Activated gamma-delta T cell treated with Interleukin-2 at 50 U/mL for 16 hours (primary cell): ENCODE measurements at places on chromosomes 5 and 9.

DNA sequence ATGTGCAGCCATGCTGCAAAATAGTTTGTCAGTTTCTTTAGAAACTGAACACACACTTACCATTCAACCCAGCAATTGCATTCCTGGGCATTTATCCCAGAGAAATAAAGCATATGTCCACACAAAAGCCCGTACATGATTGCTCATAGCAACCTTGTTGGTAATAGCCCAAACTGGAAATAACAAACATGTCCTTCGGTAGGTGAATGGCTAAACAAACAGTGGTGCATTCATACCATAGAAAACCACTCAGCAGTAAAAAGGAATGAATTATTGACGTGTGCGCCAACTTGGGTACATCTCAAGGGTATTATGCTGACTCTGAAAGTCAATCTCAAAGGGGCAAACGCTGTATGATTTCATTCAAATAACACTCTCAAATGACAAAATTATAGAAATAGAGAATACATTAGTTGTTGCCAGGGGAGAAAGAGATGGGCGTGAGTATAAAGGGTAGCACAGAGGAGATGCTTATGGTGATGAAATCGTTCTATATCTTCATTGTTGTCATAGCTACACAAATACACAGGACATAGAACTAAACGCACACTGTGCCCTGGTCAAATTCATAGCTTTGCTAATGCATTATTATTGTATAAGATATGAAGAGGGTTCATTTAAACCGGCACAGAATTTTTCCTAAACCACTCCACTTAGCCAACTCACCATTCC, 58.2 kb downstream of the DRD1 start:
- DNase-seq: no peak

DNA sequence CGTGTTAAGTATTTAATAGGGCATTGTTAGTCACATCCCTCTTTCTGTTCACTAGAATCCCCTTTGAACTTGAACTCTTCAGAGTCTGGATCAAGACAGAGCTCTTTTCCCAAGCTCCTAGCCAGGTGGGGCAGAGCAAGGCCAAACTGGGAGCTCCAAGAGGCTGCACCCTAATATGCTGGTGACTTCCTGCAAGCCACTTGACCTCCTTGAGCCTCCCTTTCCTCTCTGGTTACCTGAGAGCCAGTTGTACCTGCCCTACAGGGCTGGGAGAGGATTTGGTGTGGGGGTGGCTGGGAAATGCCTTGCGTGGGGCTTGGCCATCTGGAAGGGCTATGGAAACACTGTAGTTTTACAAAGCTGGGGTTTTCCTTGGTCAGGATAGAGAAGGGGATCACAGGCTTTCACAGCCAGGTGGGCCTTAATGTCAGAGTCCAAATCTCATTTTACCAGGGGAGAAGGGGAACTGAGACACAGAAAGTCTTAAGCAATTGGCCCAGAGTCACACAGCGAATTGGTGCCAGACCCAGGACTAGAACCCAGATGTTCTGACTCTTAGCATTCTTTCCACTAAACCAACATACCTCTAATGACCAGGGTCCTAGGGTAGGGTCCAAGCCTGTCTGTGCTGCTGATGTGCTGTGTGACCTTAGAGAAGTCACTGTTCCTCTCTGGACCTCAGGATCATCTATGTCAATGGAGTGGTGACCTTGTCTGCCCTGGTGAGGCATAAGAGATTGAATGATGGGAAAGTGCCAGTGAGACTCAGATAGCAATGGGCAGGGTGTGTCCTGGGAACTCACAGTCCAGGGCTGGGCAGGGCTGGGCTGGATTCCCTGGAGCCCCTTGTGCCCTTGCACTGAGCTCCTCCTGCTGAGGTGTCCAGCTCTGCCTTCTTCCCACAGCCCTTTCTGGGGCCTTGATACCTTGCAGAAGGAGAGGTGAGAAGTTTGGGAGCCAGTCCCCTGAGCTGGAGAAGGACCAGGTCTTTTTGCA, 35.8 kb downstream of the GSN start:
- no peak for DNase-seq

GRCh38 chr5:102583276-102584124, 84.7 kb upstream of the SLCO6A1 start:
- no peak for DNase-seq

GRCh38 chr5:158809936-158810335, 289.8 kb downstream of the EBF1 start:
- no peak for DNase-seq

- no peak for DNase-seq
These were observed 1068.3 kb upstream of the EDIL3 start for GRCh38 chr5:85453026-85453349.

DNA sequence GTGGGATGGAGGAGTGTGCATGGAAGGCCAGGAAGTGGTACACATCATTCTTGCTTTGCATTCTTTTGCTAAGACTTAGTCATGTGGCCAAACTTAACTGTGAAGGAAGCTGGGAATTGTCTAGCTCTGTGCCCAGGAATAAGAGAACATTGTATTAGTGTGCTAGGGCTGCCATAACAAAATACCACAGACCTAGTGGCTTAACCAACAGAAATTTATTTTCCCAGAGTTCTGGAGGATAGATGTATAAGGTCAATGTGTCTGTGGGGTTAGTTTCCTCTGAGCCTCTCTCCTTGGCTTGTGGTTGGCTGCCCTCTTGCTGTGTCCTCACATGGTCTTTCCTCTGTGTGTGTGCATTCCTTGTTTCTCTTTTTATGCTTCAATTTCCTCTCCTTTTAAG, 32.4 kb downstream of the NNT start:
- no peak for DNase-seq

GRCh38 chr9:2691626-2692025, 25.7 kb upstream of the KCNV2 start:
- no peak for DNase-seq
